ENCODE measurements at places on chromosomes 2 and 18.

GRCh38 chr2:44578471-44579093 lies 216.8 kb downstream of the CAMKMT start:
- no peak for DNase-seq

DNA sequence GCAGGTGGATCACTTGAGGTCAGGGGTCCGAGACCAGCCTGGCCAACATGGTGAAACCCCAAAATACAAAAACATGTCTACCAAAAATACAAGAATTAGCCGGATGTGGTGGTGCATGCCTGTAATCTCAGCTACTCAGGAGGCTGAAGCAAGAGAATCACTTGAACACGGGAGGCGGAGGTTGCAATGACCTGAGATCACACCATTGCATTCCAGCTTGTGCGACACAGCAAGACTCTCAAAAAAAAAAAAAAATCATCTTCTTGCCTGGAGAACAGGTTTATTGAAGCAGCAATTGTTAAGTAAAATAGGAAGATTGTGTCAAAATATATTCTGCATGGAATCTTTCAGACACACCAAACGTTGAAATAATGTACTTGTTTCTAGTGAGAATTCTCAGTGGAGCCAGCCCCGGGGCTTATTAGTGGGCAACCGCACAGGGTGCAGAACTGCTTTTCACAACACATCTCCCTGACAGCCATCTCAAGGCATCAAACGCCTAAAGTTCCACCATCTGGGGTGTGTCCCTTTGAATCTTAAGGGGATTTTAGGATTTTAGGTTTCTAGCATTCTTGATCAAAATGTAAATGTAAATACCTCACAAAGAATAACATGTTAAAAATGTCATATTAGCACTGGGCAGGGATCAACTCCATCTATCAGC lies 28.6 kb upstream of the PPP4R1 start:
- DNase-seq, result no peak

DNA sequence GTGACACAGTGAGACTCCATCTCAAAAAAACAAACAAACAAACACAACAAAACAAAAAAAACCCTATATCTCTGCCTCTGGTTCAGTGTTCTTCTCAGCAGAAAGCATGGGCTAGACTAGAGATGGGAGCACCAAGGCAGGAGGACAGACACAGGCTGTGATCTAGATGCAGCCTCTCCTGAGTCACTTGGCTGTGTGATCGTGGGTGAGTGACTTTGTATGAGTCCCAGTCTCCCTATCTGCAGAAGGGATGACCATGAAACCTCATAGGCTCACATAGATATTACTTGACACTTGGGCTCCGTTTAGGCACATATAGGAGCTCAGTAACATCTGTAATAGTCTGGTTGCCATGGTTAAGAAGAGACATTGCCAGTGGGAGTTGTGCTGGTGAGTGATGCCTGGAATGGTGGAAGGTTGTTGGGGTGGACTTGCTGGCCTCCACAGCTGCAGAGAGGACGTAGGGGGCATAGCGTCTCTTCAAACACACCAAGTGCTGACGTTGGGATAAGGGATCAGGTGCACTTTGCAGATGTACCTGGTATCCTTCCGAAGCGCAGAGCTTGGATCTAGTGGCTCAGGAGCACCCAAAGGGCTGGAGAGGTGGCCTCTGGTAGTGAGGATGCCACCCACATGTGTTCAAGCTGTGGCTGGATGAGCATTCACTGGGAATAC lies 318.9 kb upstream of the HS6ST1 start:
- DNase-seq, result no peak

GRCh38 chr2:86625096-86625495 lies 1.4 kb upstream of the RNF103 start:
- no peak for DNase-seq

GRCh38 chr2:197452754-197453122 lies 614 bp upstream of the COQ10B start:
- DNase-seq, result no peak
